OCI-LY7 (cell line): ENCODE measurements at places on chromosomes 2 and 18. TPM values are rescaled to one million over a fixed set of nuclear protein-coding genes. Genes with fewer than 3 reads are reported as not detected.

DNA sequence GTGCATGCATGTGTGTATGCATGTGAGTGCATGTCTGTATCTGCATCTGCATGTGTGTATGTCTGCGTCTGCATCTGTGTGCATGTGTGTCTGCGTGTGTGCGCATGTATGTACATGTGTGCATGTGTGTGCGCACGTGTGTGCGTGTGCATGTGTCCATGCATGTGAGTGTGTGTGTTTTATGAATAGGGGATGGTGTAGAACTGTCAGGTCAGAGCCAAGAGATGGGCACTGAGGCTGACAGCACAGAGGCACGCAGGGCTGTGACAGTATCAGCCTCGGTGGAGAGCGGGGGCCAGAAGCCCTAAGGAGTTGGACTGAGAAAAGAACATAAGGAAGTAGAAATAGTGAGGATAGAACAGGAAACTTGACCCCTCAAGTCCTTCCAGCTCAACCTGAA lies 494.0 kb upstream of the MYT1L start:
- no peak for DNase-seq

Gene DNAH7
- not detected in 2 replicates for total RNA-seq

GRCh38 chr18:35080058-35080457 lies 38.8 kb downstream of the MAPRE2 start:
- no peak for DNase-seq

DNA sequence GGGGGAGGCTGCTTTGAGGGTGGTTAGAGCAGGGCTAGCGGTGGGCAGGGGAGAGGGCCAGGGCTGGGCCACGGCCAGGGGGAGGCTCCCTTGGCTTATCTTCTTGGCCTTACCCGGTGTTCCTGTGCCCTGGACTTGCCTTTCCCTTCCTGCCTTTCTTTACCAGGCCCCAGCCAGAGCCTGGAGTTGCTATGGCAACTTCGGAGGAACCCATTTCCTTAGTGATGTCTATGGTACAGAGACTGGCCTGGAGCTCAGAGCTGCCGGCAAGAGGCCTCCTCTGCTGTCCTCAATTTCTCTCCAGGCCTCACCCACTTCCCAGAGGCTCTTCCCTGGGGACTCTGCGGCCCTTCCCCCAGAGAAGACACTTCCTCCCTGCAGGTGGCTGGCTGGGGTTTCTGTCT lies 11.5 kb downstream of the SPEG start:
- DNase-seq: peak; percentile 39

GRCh38 chr2:27214941-27215340 lies 2.2 kb upstream of the CAD start:
- DNase-seq: no peak

Gene OSGEPL1
- total RNA-seq: 10.4 and 12.8 TPM in 2 replicates

- no peak for DNase-seq
Observed at GRCh38 chr18:2086439-2086838, 484.9 kb downstream of the METTL4 start.

Gene HADHB
- 55.7 and 58.1 TPM in 2 replicates for total RNA-seq

Gene RUFY4
- total RNA-seq: not detected in 2 replicates

- peak; percentile 73 for DNase-seq
Observed at GRCh38 chr2:68463287-68463877, 3.7 kb downstream of the FBXO48 start.

Gene SCN2A
- not detected in 2 replicates for total RNA-seq

DNA sequence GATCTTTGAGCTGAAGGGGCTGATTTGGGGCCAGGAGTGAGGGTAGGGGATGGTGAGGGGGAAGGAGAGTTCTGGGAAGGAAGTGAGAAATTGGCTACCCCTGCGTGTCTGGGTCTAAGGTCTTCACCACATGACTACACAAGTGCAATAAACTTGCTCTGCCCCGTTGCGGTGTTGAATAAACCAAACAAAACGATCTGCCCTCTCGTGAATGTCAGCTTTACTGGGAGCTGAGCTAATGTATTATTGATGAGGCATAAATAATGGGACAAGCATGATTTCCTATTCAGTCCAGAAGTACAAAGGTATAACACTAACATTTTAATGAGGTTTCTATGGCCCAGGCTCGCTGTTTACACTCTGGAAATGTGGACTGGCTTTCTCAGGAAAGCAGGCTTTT lies 8.0 kb upstream of the CFAP221 start:
- no peak for DNase-seq

DNA sequence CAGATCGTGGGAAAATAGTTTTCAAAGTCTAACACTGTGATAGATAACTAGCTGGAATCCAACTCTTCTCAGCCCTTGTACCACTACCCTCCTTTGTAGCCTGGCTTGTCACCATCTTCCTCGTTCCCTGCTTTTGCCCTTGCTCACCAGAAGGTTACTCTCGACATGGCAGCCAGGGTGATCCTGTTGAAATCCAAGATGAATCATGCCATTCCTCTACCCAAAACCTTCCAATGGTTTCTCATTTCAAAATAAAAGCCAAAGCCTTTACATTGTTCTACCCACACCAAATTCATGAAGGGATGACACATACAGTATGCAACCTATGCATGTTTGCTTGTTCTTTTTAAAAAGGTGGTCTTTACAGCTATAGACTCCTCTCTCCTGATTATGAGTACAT lies 45.7 kb downstream of the STAT4 start:
- no peak for DNase-seq

GRCh38 chr2:84676295-84676694 lies 160.0 kb downstream of the DNAH6 start:
- no peak for DNase-seq

DNA sequence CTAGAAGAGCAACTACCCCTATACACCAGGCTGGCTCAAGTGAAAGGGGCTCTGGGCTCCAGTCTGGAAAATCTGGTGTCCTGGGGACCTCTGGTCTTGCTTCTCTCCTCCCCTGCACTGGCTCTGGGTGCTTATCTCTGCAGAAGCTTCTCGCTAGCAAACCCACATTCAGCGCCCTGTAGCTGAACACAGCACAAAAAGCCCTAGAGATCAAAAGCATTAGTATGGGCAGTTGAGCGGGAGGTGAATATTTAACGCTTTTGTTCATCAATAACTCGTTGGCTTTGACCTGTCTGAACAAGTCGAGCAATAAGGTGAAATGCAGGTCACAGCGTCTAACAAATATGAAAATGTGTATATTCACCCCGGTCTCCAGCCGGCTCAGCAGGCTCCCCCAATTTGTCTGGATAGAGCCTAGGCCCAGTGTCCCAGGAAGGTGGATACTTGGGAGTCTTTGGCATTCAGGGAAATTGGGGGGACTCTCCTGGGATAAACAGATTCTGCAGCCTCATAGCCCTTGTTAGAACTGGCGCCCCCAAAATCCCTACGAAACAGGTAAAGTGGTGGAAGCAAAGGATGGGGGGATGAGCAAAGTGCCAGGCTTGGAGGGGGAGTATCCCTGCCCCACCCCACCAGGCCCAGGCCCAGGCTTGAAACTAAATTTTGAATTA lies 2.5 kb upstream of the HOXD4 start:
- no peak for DNase-seq

GRCh38 chr2:190947711-190948251 lies 66.2 kb downstream of the STAT1 start:
- no peak for DNase-seq

GRCh38 chr2:37601569-37601968 lies 69.9 kb downstream of the CDC42EP3 start:
- DNase-seq: no peak
